ENCODE measurements at places on chromosomes 1 and 21. TPM values are rescaled to one million over a fixed set of nuclear protein-coding genes. Genes with fewer than 3 reads are reported as not detected.

Gene IL19
- total RNA-seq, result not detected

Gene HCN3
- total RNA-seq, result 2.2 TPM

Gene TNNT2
- total RNA-seq, result not detected

Gene TGFB2
- 16.7 TPM for total RNA-seq

Gene FCRL3
- total RNA-seq, result not detected

Gene OR2L2
- total RNA-seq, result 0.27 TPM

Gene ZNF593
- total RNA-seq, result 65.8 TPM

Gene SPRR2E
- not detected for total RNA-seq

Gene YOD1
- 11.7 TPM for total RNA-seq

Data from thyroid gland (tissue), 4 donors.